ENCODE measurements at places on chromosomes 2 and 18.

DNA sequence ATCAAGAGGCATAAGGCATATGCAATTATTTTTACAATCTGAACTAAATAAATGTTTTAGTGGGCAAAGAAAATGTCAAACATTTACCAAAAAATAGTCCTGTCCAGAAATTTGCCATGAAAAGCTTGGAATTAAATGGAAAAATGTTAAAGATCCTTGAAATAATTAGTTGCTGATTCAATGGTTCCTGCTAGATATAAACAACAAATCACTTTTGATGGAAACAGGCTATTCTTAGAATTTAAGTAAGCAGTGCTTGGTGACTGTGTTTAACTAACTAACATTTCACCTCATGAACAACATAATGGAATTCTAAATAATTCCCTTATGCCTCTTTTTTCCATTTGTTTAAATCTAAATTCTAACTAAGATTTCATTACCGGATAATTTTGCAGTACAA lies 3.9 kb downstream of the RND3 start:
- no peak for DNase-seq

DNA sequence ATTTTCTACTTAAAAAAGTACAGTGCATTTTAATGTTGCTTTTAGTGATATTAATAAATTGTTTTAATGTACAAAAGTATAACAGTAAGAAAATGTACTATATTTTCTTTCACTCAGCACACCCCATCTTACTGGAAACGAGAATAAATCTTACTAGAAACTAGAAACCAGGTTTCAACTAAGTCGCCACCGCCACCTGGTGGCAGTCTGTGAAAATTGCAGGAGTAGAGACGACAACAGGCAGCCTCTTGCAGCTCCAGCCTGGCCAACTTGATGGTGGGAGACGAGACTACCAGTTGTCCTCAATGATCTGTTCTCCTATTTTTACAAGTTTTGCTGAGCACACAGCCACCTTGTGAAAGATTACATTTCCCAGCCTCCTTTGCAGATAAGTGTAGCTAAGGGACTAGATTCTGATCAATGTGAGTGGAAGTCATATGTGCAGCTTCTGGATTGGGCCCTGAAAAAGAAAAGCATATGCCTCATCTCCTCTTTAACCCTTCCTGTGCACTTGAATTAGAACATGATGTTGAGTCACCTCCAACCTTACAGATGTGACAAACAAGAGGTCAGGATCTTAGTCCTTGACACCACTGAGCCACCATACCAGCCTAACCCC lies 8.7 kb downstream of the OTOF start:
- peak; percentile 1 for DNase-seq

DNA sequence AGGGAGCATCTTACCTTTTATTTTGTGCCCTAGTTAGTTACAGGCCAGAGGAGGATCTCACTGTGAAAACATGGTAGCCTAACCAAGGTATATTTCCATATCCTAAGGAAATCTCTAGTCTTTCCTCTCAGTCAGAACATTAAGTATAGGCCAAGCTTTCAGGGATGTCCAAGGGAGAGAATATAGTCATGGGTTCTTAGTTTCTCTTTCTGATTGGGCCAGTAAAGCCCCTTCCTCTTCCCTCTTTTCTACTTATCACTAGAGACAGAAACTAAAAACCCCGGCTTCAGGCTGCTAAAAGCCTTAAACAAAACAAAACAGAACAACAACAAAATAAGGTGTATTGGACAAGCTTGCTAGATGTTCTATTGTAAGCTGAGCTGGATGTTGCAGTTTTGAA lies 44.3 kb upstream of the TNFRSF11A start:
- no peak for DNase-seq

DNA sequence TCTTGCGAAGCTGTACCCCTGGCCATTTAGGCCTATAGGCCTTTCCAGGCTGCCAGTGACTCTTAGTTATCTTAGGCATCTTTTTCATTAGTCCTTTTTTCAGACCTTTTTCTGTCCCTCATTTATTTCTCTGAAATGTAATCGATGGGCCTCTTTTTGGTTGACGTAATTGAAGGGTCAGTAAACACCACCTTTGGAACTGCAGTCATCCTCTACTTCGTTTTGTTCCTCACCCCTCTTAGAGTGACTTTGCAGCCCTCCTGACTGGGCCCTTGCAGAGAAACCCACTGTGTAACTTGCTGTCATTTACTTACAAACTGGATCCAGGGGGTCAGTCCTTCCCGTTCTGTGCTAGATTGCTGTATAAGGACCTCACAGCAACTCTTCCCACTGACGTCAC lies 23.2 kb downstream of the CENPO start:
- no peak for DNase-seq

DNA sequence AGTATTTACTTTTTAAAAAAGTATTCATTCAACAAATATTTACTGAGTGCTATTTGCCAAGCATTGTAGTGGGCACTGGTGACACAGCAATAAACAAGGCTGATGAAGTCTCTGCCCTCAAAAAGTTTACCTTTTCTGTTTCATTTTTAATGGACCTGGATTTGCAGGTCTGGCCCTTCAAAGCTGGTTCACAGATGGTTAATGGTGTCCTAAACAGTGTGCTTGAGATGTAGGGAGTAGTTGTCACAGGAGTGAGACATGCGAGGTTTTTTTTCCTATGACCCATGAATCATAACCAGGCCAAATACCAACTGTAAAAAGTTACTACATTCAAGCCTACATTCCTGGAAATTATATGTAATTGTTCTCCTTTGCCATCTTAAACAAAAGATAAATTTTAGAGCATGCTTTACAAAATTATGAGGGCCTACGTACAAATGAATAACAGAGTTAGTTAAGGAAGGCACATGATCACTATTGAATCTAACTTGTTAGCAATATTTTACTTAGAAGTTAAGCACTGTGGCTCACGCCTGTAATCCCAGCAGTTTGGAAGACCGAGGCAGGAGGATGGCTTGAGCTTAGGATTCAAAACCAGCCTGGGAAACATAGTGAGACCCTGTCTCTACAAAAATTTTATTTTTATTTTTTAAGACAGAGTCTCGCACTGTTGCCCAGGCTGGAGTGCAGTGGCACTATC lies 223.9 kb downstream of the MBD5 start:
- no peak for DNase-seq

GRCh38 chr2:81260320-81260719 lies 955.8 kb upstream of the LRRTM1 start:
- no peak for DNase-seq

DNA sequence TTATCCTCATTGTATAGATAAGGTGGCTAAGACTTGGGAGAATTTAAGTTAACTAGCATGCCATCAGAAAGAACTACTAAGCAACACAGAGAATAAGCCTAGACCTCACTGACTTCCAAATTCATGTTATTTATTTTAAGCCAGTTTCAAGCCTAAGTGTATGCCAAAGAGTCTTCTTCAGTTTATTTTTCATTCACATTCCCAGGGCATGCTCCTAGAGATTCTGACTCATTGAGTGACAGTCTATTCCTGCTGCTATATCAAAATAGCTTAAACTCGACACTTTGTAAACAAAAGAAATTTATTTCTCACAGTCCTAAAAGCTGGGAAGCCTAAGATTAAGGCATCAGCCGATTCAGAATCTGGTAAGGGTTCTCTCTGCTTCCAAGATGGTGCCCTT lies 467.1 kb downstream of the MBD2 start:
- DNase-seq = no peak
